ENCODE measurements at places on chromosomes 6 and 20.

DNA sequence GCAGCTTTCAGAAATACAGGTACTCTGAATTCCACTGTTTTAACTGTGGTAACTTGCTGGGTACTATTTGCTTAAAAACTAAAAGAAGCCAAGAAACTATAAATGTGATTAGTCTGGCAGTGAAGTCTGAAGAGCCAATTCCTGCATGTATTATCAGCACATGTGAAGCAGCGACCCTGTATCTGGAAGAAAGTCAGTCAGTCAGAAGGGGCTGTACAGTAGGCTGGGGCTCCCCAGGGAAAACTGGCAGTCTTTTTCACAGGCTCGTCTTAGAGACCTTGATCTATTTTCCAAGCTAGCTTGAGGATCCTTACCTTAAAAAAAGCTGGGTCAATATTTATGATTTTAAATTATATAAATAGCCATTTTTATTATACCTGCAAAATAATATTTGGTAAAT is 104.9 kb downstream of the PDSS2 start:
- DNase-seq: no peak

GRCh38 chr6:5851261-5851757 is 155.4 kb downstream of the NRN1 start:
- DNase-seq: peak; percentile 21

GRCh38 chr6:11043378-11043960 is 636 bp downstream of the ELOVL2 start:
- DNase-seq: peak; percentile 41

- peak; percentile 68 for DNase-seq
These were observed 65.7 kb downstream of the EPM2A start for GRCh38 chr6:145669627-145670034.

- peak; percentile 13 for DNase-seq
These were observed 13.5 kb downstream of the PFDN4 start for GRCh38 chr20:54221353-54221752.

DNA sequence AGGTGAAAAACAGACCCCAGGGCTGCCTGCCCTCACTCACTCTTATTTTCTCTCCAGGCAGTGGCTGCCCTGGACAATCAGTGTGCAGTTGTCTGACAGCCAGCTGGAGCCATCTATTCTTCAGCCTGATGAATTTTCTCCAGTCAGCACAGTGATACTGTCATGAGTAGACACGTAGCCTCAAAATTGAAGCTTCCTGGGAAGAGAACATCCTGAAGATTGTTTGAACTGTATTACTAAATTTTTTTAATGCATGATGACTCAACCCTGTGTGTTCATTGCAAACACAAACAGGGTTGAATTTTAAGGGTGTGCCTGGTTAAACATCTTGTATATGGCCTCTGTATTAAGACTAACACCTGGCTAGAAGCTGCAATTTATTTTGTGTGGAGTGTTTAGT is 49.8 kb upstream of the STXBP5 start:
- peak; percentile 30 for DNase-seq

DNA sequence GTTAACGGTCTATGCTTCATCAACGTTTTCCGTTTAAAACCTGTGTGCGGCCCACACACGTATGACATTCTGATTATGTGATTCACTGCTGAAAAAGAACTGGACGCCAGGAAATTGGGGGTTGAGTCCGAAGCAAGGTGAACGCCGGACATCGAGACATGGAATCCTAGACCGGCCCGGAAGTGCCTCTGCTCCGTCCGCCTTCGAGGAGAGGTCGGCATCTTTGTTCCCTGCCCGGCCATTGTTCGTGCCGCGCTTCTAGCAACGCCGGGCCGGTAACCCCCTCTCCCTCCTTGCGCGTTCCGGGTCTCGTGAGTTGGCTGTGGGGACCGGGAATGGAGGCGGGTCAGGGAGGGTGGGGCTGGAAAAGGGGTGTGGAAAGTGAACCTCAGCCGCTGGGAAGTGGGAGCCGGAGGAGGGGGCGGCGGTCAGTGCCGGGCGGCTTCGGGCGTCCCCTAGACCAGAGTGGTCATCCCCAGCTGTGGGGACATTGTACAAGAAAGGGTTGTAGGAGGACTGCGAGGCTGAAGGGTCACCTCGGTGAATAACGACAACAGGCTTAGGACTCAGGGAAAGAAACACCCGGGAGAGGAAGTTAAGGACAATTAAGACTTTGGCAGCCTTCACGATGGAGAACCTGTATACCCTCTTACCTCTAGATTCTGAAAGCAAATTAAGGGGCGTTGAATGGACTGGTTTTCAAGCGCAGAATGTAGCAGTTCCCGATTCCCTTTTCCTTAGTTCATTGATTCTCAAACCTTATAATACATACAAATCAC is at the start of gene ZSCAN9:
ZSCAN9 (plus strand) TSS at position 220 of the 779 bp plus-strand sequence. CDS start 1,810 bp downstream, outside the sequence.
- DNase-seq: peak; percentile 93

DNA sequence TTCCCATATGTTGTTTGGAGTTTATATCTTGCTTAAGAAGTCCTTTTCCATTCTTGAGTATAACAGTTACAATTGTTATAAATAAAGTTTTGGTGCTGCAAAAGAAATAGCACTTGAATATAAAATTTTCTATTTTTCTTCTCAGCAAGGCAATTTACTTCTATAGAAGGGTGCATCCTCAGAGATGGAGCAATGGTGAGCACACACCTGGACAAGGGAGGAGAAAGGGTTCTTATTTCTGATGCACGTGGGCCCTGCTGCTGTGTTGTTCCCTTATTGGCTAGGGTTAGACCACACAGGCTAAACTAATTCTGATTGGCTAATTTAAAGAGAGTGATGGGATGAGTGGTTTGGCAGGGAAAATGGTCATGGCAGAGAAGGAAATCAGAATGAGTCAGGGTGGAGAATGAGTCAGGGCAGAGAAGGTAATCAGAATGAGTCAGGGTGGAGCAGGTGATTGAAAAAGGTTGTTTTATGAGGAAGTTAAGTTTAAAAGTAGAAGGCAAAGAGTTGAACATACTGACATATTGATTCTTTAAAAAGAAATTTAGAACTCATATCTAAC is 38.0 kb downstream of the CST8 start:
- no peak for DNase-seq

DNA sequence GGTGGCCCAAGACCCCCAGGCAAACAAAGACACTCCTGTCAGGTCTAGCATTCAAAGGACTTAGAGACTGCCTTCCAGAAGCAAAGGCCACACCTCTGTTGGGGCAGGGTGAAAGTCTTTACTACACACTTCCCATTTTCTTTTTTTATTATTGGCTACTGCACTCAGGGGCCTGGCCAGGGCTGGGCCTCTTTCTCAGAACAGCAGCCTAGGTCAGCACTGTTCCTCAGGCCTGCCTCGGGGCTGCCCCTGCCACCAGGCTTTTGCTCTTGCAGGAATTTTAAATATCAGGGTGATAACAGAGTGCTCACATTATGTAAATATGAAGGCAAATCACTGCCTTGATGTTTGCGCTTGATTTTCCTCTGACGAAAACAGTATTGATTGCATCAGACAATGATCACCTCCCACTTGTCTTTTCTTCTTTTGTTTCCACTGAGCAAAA is 18.5 kb downstream of the GSTA4 start:
- DNase-seq: no peak

GRCh38 chr20:34546751-34547181 is 11.8 kb upstream of the MAP1LC3A start:
- DNase-seq: no peak

- no peak for DNase-seq
These were observed 56.0 kb downstream of the BCAS1 start for GRCh38 chr20:54014293-54014926.

GRCh38 chr6:49607391-49607982 is 29.2 kb downstream of the RHAG start:
- no peak for DNase-seq

GRCh38 chr6:100212131-100212530 is 218.1 kb upstream of the MCHR2 start:
- no peak for DNase-seq

DNA sequence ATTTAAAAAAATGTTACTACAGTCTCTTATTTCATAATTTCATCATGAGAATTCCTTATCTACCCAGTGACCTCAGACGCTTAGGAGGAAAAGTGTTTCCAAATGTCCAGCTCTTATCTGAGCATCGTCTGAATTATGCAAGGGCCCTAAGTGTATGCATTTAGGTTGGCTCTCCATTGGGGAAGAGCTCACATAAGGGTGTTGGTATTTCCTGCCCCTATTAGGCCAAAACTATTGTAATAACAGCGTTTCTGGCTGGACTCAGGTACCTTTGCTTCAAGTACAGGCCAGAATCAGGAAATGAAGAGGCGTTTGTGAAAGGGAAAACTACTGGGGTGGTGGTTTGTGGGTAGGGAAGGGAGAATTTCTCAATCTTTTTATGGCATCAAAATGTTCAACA is 40.4 kb upstream of the SGK1 start:
- DNase-seq: peak; percentile 93

- no peak for DNase-seq
These were observed 106.0 kb upstream of the PHACTR3 start for GRCh38 chr20:59498291-59498690.

GRCh38 chr6:3370361-3371221 is 86.3 kb downstream of the SLC22A23 start:
- no peak for DNase-seq

- DNase-seq: peak; percentile 2
These were observed 42.3 kb downstream of the UNC5CL start for GRCh38 chr6:40996591-40997233.

- DNase-seq: peak; percentile 17
These were observed 2.1 kb downstream of the SALL4 start for GRCh38 chr20:51800060-51800871.

DNA sequence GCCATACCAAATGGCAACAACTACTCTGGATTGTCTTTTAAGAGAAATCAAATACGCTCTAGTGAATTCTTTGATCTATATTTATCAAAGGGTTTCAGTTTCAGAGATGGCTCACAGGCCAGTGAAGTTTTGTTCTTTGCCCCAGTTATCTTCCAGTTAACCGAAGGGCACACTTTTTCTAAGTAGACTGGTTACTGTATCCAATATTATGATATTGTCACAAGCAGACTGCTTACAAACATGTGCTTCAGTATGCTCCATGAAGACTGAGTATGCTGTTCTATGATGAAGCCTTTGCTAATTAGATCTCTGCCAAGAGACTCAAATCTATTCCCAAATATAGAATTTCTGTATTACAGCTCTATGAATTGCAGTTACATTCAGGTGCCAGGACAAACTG is 181.1 kb downstream of the REV3L start:
- no peak for DNase-seq

GRCh38 chr20:49705358-49705757 is 8.3 kb downstream of the B4GALT5 start:
- DNase-seq: no peak

DNA sequence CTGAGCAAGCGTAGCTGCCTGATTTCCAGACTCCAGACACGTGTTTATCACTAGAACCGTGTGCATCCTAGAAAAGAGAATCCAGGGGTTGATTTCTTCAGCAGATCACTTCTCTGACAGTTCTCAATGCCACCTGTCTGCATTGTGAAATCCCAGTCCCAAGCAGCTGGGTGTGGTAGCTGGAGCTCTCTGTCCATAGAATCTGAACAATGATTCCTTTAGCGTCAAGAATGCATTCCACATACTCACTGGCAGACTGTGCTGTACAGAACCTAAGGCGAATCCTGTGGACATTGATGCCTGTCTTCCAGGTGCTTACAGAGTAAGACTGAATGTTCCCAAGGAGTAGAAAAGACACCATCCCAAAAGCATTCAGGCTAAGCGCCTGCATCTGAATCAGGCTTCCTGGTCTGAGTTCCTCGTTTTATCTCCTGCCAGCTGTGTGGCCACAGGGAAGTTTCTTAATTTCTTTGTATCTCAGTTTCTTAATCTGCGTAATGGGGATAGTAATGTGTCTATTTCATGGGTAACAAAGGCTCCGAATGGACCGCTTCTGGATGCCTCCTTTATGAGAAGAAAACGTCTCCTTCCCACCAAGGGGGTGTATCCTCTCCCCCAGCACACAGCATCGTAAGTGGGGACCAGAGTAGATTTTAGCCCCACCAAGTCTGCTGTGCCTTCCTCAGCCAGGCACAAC is 10.4 kb upstream of the TRAF3IP2 start:
- DNase-seq: no peak

DNA sequence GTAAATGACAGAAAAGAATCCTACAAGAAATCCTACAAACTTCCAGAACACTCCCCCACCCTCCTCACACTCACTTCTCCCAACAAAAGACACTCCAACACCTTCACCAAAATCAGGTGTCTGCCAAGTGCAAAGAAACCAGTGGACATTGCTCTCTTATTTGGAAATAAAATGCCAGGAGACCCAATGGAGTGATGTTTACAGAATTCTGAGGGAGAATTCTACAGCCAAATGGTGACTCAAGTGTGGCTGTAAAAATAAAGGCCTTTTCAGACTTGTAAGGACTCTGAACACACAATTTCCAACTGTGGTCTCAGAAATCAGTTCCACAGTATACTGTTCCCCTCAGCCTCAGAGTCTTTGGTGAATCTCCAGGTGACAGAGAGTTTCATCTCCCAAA is 109.6 kb upstream of the CARMIL1 start:
- peak; percentile 38 for DNase-seq

DNA sequence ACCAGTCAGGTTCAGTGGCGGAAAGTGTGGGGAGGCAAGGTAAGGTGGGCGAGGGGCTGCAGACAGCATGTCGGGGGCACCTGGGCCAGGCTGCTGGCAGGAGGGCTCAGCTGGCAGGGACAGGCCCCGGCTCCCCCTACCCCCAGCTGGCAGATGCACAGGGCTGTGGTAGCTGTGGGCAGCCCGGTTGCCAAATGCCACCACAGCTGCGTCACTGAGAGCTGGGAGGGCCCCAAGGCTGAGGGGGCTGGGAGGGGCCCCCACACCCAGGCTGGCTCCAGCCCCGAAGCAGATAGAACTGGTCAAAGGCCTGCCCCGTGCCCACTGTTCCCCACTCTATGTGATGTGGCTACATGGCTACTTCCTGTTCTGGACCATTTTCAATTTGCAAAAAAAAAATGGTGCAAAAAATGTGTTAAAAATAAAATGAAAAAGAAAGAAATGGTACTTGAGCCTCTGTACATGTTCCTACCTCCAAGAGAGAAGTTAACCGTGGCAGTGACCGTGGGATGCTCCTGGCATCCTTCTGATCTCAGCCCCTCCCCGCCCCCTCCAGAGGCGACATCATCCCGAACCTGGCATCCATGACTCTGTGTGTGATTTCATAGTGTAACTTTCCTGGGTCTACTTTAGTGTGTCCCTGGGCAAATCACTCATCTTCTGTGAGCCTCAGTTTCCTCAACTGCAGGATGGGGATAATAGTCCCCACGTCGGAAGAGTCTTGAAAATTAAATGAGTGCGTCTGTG is 64.4 kb downstream of the UBE2V1 start:
- no peak for DNase-seq

DNA sequence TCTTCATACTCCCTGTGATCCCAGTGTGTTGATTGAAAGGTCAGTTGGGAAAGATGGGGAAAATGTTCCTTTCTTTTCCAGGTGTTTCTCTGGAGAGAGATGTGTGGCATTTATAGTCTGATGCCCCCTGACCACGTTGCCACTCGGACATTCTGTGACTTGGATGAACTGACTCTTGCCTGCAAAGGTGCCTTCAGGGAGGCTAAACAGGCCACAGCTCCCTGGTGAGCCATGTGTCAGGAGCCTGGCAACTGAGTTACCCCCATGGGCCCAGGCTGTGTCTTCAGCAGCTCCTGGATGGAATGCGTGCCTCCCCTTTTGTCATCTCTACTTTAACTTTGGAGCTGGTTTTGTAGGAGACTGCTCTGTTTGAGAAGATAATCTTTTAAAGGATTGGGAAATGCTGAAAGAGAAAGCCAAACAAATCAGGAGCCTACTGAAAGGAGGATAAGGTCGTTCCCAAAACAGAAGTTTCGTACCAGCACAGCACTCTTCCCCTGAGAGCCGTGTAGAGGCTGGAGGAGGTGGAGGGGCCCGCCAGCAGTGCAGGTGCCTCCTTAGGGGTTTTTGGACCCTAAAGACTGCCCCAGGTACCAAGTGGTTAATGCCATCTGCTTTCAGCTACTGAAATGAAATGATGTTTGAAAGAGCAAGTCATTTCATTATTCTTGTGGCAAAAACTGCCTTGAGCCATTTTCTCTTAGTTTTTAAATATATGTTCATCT is 322.8 kb downstream of the ZFAND3 start:
- no peak for DNase-seq

Measured in cardiac fibroblast (primary cell).